Esophagus squamous epithelium (tissue), 5 donors: ENCODE measurements at places on chromosomes 3 and 15. TPM values are rescaled to one million over a fixed set of nuclear protein-coding genes. Genes with fewer than 3 reads are reported as not detected.

DNA sequence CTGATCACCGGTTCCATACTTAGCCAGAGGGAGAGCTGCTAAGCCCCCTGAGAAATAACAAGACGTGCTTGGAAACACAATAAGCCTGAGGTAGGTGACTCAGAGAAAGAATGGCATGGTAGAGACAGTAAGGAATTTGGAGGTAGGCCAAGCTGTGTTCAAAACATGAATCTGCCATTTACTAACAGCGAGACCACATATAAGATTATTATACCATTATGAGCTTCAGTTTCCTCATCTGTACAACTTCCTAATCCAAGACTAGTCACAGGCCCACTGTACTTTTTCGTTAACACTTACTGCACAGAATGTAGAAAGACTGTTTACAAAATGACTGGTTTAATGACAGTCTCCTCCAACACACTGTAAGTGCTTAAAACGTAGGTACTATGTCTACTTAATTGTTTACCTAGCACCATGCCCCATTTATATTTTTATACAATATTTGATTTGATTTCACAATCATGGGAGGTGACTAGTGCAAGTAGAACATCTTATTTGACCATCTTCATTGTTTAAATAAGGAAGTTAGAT is 25.7 kb downstream of the ATOSA start:
- no peak for DNase-seq

DNA sequence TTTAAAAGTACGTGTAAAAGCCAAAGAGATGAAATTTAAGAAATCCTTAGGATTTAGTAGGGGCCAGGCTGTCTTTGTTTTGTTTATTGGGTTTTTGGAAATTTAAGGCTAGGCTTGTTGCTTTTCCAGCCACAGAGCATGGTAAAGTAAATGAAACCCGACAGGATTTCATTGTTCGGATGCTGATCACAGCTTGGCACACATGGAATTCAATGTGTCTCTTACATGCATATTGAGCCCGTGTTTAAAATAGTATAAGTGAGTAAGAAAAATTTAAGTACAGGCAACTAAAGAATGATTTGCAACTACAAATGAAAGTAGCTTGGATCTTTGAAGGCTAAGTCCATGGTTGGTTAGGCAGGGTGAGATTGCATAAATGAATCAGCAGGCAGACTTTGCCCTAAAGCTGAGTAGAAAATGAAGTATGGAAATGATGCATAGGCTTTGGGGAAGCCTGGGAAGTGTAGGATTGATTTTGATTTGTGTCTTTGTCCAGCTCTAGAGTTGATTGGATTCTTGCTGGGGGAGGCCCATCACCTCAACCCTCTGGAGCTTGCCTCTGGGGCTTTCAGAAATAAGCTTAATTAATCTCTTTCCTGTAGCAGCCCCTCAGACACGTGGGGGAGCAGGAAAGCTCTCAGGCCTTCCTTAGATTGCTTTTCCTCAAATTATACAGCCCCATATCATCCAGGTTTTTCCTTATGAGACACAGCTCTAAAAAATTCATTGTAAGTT is 68.2 kb upstream of the ADAMTSL3 start:
- DNase-seq = no peak

DNA sequence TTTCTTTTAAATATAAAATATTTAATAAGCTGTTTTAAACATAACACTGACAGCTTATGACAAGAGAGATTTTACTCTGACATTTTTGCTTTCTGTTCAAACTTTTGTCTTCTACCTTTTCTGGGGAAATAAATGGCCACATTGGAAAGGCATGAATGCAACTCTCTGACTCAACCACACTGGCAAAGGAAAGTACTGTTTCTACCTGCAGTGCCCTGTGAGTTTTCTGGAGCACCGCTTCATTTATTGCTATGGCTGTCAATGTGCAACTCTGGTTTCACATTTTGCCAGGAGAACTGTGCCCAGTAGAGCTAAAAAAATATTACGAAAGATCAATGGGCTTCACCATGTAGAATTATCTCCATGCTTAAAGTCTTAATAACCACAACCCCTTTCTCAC is 15.1 kb downstream of the PDZRN3 start:
- DNase-seq = no peak

DNA sequence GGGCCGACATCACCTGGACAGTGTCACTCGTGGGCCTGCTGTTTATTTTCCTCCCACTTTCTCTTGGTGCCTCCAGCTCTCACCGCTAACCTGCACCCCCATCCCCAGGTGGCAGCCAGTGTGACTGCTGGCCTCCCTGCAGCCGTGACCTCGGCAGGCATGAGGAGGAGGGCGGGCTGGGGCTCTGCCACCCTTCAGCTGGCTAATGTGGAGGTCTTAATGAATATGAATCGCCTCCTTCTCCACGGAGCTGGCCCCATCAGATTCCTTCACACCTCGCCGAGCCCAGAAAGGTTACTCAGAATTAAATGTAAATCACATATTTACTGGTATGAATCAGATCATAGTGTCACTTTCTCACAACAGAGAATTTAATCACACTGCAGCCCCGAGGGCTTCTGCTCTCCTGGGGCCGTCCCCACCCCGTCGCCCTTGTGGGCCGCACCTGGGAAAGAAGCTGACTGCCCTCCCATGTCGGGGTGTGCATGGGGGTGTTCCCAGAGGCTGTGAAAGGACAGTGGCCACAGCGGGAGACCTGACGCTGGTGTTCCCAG is 171.1 kb upstream of the TLE3 start:
- DNase-seq = no peak

Gene MEGF11
- total RNA-seq = not detected

Gene CD200
- 8.4 TPM for total RNA-seq

GRCh38 chr3:142940000-142940399 is 23.5 kb downstream of the PAQR9 start:
- DNase-seq = no peak

GRCh38 chr15:74789171-74789631 is 7.3 kb downstream of the CSK start:
- no peak for DNase-seq

- DNase-seq = no peak
Measured at GRCh38 chr3:159150180-159150579, 348.3 kb downstream of the MFSD1 start.

GRCh38 chr3:48596676-48597407 is 1.7 kb upstream of the COL7A1 start:
- DNase-seq = no peak

DNA sequence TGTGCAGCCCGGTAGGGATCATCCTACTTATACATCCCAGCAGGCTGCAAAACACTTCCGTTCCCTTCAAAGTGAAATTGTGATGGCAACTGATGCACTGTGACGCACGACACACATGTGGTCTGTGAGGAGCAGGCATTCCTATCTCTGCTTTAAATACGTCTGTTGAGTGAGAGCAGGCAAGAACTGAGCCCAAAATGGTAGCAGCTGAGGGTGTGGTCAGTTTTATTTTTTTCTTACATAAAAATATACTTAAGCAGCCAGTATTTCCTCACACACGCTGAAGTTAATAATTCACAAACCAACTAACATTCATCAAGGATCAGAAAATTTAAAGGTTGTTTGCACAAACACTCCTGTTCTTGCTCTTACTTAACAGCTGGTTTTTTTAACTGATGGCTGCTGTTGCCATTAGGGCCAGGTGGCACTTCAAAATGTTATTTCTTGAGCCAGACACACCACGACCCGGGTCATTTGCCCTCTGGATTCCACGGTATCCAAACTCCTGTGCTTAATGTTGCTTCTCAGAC is 23.9 kb downstream of the LRIG1 start:
- DNase-seq = no peak

DNA sequence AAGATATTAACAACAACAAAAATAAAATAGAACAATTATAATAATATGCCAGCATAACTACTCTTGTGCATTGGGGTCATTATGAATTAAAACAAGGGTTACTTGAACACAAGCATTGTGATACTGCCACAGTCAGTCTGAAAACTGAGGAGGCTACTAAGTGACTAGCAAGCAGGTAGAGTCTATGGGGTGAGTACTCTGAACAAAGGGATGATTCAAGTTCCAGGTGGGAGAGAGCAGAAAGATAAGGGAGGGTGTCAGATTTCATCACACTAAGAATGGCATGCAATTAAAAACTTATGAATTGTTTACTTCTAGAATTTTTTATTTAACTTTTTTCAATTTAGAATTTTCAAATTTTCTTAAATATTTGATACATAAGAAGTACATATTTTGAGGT is 754.4 kb upstream of the GOLIM4 start:
- no peak for DNase-seq

DNA sequence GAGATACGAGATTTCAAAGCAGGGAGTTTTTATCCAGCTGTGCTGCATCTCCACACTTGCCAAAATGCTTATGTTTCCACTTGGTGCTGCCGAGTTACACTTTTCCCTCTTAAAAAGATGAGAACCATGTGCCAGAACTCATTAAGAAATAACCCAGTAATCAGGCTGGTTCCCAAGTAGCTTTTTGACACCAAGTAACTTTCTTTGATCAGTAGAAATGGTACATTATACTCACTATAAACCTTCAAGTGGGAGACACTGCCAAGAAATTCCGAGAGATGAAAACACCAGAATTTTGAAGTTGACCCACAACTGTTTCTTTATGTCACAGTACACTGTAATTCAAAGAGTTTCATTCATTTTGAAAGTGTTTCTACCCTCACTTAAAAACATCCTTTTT is 164.6 kb upstream of the CCDC54 start:
- DNase-seq = no peak

GRCh38 chr3:18098960-18099587 is 326.1 kb downstream of the SATB1 start:
- DNase-seq = no peak

DNA sequence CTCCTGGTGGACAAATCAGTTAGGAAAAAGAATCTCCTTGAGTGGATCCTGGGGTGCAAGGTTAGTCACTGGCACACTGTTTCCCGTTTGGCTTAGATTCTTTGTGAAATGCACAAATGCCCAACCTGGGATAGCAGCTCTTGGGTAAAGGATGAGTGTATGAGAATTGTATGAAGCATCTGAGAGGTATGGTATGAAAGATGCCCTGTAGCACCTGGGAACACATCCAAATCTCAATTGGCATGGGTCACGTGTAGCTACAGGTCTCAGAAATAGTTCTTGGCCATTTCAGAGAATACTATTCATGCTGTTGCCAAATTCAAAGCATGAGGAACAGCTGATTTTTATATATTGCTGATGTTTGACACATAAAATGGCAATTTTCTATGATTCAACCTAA is 84.3 kb downstream of the KCNH8 start:
- no peak for DNase-seq

- DNase-seq = no peak
Measured at GRCh38 chr3:51876186-51876585, 785 bp upstream of the IQCF5 start.

- no peak for DNase-seq
Measured at GRCh38 chr3:10248984-10249748, 907 bp downstream of the TATDN2 start.
